ENCODE measurements at places on chromosomes 12 and 14.

- no peak for DNase-seq
Observed at GRCh38 chr12:92257261-92257660, 111.6 kb upstream of the BTG1 start.

- DNase-seq, result no peak
Observed at GRCh38 chr12:28830491-28830890, 318.6 kb upstream of the FAR2 start.

- DNase-seq, result no peak
Observed at GRCh38 chr14:96827290-96827689, 30.1 kb downstream of the VRK1 start.

GRCh38 chr12:24679126-24679525 lies 269.8 kb downstream of the BCAT1 start:
- no peak for DNase-seq

GRCh38 chr14:90045616-90046015 lies 16.2 kb upstream of the KCNK13 start:
- DNase-seq, result no peak

DNA sequence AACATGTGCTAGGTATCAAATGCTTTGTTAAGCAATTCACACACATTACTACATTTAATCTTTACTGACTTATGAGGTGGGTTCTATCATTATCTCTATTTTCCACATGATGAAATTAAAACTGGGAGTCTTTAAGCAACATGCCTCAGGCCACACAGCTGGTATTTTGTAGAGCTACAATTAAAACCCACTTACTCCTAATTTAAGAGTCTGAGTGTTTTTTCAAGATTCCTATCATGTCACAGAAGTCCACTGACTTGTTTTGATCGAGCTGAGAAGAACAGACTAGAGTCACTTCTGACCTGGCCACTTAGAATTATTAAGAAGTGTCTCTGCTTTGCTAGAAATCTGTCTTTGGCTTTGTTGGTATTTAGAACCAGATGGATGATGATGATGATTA lies 670.7 kb downstream of the NRXN3 start:
- no peak for DNase-seq

DNA sequence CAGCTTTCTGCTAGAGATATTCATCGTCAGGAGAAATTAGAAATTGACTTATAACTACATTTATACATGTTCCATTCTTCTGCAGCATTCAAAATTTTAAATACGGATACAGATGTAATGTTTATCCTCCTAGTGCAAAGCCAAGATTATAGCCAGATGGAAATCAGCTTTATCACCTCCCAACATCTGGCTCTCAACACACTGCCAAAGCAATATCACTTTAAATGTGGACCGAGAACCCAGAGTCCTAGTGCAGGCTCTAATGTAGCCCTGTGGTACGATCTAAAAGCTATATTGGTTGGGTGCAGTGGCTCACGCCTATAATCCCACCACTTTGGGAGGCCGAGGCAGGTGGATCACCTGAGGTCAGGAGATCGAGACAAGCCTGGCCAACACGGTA lies 6.5 kb downstream of the MLH3 start:
- DNase-seq, result no peak

- DNase-seq, result no peak
Observed at GRCh38 chr14:78175412-78175811, 5.2 kb downstream of the NRXN3 start.

DNA sequence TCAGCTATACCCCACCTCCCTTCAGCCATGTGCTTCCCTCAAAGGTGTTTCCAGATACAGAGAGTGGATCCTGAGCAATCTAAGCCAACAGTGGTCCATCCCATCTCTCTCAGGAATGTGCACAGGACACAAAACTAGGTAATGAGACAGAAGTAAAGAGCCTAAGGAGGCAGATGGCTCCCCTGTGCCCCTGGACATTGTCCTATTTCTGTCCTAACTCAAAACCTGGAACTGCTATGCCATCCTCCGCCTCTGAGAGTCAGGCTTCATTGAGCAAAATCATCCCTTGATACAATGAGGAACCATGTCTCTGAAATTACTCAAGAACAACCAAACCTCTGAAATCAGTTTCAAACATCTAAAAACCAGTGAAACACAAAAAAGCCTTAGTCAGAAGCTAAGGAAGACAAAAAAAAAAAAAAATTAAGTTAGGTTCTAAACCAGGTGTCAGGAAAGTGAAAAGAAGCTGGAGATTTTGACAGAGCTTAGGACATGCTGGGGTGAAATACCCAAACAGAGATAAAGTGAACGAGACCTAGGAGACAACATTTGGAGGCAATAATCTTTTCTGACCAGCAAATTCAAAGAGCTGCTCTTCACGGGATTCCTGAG lies 200.3 kb upstream of the PLEKHG7 start:
- no peak for DNase-seq

DNA sequence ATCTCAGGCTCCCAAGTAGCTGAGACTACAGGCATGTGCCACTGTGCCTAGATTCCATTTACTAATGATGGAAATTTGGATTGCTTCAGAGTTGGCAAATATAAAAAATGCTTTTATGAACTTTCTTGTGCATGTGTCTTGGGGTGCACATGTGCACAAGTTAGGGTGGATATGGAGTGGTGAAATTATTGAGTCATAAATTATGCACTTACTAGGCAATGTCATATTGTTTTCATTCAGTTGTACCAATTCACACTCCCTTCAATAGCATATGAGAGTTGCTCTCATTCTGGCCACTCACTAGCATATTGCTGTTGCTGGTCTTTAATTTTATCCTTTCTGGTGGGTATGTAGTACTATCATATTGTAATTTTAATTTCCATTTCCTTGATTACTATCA lies 45.7 kb upstream of the KRAS start:
- no peak for DNase-seq

DNA sequence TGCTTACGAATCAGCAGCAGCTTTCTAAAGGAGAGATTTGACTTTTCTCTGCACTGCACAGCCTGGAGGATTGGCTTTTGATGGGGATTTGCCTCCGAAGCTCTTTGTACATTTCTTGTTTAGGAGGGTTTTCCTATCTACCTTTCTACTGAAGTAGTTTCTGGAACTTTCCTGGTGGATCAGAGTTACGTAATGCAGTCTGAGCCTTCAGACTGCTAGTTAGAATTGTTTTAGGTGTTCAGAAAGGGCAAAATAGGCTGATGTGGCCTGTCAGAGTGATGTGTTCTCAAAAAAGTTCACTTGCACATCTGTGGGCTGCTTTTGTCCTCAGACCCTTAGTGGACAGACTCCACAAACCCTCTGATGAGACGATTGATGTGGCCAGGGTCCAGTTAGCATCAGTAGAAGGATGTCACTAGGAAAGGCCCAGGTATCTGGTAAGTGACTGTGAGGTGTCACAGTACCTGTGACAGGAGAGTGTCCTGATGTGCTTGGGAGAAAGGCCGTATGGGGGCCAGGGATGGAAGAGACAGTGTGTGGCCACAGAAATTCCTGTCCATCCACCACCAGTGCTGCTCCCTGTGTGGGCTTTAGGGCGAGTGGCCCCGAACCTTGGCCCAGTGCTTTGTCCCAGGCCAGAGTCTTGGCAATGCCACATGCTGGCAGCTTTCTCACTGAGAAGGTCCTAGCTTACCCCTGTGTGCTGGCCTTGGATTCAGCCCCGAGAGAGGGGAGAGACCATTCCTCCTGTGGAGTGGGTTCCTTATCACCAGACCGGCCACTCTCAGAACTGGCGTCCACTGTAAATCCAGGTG lies 4.4 kb upstream of the ACADS start:
- no peak for DNase-seq

GRCh38 chr12:127238107-127238506 lies 1028.9 kb upstream of the TMEM132C start:
- DNase-seq, result no peak

DNA sequence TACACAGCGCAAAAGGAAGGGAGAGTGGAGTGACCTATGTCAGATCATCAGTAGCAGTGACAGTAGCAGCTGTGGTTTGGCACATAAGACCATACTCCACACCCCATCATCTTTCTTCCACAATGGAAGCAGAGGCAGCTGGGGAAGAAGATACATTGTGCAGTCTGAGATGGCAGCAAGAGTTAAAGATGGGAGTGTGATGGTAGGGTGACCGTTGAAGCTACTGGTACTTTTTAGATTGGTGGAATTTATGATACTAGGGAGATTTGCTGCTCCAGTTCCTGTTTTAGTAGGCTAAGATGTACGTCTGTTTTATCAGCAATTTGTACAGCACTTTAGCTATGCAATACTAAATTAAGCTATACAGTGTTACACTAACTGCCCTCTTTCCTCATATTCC lies 291.0 kb downstream of the FUT8 start:
- DNase-seq, result no peak

- peak; percentile 85 for DNase-seq
Observed at GRCh38 chr14:91258011-91258618, 13.6 kb upstream of the GPR68 start.
